Frontal cortex (tissue), 4 donors: ENCODE measurements at places on chromosomes 2 and 18.
A peak's percentile ranks its signal among the peaks of the same experiment; 100 is the strongest.

- DNase-seq: no peak
These were observed 460.2 kb upstream of the UBE2E3 start for GRCh38 chr2:180520206-180520605.

DNA sequence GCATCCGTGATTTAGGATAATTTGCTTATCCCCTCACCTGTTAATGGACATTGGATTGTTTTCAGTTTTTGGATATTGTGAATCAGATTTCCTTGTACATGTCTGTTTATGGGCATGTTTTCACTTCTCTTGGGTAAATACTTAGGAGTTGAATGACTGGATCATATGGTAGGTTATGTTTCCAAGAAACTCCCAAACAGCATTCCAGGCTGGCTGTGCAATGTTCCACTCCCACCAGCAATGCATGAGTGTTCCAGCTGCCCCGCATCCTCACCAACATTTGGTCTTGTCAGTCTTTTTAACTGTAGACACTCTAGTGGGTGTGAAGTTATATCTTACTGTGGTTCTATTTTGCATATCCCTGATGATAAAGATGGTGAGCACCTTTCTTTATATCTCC, 8.9 kb upstream of the LRRFIP1 start:
- no peak for DNase-seq

GRCh38 chr2:100741880-100742276, 78.1 kb upstream of the NPAS2 start:
- DNase-seq: no peak

GRCh38 chr2:61946666-61947065, 41.2 kb downstream of the COMMD1 start:
- DNase-seq: no peak

DNA sequence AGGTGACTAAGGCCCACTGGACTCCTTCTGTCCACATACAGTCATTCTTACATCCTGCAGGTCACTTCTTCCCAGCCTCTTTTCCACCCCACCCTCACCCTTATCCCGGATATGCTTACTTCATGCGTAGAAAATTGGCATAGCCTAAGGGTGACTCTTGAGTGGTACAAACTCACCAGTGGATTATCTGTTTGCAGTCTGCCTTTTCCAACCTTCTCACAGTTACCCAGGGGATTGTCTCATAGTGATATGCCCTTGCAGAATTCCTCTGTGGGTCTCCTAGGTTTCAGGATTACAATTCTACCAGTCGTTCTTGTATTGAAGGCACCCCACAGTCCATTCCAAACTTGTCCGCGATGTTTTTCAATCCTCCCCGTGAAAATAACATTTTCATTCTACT, 752.9 kb upstream of the HS6ST1 start:
- DNase-seq: no peak

DNA sequence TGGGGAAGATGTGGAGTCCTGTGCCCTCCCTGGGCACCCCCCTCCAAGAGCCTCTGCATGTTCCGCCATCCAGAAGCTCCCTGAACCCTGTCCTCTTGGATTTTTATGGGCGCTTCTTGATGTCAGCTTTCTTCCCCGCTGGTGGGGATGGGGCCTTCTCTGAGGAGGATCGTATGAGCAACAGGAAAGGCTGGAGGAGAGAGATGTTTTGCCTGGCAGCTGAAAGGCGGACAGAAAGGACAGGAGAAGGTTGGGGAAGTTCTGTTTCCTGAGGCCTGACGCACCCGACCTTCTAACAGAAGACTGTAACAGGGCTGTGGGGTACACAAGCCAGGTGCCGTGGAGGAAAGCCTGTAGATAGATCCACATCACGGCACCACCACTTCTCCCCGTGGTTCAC, 238.8 kb downstream of the LDLRAD4 start:
- no peak for DNase-seq

DNA sequence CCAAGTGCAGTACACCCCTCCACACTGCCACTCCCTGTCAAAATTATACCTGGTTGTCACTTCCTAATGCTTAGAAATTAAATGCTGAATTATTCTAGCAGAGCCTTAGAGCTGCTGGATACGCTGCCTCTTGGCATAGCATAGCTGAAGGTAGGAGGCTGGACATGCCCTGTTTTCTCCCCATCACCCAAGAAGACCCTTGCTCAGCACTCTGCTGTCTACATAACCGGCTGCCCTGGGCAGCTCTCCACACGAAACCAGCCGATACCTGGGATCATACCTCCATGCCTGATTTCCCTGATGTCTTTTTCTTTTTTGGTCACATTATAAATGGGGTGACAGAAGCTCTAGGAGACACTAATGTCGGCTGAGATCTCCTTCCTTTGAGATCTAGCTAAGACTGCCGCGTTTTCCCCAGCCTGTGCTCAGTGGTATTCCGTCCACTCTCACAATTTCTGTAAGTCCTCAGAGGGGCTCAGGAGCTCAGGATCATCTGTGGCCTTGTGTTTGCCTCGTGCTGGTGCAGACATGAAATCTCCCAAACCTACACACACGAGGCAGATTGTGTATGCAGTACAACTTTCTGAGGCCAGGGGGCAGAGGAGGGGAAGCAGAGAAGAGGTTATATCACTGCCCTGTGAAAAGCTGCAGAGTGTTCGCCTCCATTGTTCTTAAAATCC, 13.5 kb upstream of the ZAP70 start:
- no peak for DNase-seq

GRCh38 chr2:147934881-147935620, 85.5 kb downstream of the ORC4 start:
- DNase-seq: no peak

DNA sequence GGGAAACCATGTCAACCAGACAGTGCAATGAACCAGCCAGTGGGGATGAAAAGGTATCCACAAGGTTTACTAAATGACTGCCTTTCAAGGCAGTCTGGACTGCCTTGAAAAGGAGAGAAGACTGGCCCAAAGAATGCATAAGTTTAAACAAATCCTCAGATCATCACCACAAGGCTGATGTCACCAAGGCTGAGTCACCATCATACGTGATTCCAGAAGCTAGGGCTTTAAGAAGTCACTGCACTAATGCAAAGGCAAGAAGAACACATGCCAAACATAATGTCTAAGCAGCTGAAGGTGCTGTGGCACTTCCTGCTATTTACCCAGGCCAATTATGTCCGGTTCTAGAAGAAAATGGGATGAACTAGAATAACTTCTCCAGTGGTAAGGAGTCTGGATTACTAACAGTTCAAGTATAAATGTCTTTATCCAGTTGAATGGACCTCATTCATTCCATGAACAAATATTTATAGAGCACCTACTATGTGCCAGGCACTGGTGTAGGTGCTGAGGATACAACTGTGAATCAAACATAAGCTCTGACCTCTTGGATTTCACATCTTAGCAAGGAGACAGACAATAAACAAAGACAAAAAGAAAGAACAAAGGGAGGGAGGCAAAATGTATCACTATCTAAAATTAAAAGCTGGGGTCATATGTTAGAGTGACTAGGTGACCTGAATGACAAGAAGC, 37.6 kb upstream of the ONECUT2 start:
- no peak for DNase-seq

DNA sequence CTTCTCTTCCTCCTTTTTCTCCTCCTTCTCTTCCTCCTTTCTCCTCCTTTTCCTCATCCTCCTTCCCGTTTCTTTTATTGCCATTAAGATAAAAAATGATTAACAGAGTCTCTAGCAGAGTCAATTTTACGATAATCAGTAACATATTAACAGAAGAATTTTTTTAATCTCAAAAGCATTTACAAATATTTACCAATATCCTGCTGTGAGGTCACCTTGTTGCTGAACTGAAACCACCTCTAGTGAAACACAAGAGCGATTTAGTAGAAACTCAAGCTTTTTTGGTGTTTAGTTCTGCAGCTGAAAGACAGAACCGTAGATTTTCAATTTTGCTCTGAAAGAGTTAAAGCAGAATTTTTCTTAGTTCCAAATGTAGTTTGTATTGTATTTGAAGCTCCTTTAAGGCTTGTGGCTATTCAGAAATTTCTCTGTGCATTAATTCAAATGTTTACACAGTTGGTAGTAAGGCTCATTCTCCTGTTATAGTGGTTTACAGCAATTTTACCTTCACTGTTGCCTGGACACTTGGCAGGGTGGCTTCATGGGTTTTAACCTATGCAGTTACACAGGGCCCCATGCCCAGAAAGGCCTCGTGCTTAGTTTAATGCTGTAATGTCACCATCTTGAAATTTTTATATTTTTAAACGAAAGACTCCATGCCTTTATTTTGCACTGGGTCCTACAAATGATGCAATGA, 1106.6 kb upstream of the FAM98A start:
- no peak for DNase-seq

GRCh38 chr18:28504066-28504465, 327.1 kb upstream of the CDH2 start:
- no peak for DNase-seq

- DNase-seq: no peak
These were observed 148.9 kb downstream of the EN1 start for GRCh38 chr2:118698564-118698963.

GRCh38 chr2:37449761-37450296, 105.4 kb downstream of the QPCT start:
- no peak for DNase-seq

GRCh38 chr2:44840503-44840850, 101.0 kb upstream of the SIX3 start:
- DNase-seq: no peak

GRCh38 chr2:171086352-171087290, 74.1 kb downstream of the TLK1 start:
- DNase-seq: peak; percentile 14
